ENCODE measurements at places on chromosomes 11 and 22.

DNA sequence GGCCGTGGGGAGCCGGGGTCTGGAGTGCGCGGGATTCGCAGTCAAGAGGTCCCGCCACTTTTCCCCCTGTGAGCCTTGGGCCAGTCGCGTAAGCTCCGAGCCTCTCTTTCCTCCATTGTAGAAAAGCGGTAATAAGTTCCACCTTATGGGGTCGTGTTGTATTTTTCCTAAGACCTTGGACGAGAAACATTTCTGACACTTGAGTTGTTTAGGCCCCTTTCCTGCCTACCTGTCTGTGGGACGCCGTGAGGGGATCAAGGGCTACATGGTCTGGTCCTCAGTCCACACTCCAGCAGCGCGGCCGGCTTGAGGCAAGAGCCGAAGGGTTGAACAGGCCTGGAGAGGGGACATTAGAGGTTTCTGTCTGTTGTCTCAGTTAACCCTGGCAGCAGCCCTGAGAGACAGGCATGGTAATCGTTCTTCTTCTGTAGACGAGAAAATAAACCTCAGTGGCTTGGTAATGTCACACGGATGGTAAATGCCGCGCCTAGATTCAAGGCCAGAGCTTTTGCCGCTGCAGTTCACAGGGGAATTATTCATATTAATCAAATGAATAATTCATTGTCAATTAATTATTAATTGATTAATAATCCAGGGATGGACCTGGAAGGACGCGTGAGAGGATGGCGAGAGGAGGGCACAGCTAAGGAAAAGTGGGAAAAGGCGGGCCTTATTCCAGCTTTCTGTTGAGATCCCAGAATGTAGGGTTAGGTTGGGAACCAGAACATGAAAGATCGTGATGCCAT lies 545 bp downstream of the FEN1 start:
- no peak for DNase-seq

- DNase-seq: no peak
Observed at GRCh38 chr11:86313793-86314192, 11.8 kb downstream of the HIKESHI start.

DNA sequence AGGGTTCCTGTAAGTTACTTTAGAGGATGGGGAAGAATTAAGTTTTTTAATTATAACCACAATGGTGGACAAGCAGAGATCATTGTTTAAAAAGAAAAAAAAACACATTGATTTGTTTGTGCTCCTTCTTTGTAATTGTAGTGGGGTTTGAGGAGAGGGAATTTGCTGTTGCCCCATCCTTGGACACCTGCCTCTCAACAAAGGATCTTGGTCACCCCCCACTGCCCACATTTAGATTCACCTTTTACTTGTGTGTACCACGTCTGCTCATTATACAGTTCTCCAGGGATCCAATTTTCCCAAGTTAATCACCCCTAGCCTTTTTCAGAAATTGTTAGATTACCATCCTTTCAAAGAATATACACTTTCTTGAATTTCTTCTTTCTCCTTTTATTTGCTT lies 53.0 kb downstream of the DNAJC24 start:
- no peak for DNase-seq

GRCh38 chr22:42887523-42888507 lies 30.7 kb upstream of the ARFGAP3 start:
- DNase-seq: no peak

DNA sequence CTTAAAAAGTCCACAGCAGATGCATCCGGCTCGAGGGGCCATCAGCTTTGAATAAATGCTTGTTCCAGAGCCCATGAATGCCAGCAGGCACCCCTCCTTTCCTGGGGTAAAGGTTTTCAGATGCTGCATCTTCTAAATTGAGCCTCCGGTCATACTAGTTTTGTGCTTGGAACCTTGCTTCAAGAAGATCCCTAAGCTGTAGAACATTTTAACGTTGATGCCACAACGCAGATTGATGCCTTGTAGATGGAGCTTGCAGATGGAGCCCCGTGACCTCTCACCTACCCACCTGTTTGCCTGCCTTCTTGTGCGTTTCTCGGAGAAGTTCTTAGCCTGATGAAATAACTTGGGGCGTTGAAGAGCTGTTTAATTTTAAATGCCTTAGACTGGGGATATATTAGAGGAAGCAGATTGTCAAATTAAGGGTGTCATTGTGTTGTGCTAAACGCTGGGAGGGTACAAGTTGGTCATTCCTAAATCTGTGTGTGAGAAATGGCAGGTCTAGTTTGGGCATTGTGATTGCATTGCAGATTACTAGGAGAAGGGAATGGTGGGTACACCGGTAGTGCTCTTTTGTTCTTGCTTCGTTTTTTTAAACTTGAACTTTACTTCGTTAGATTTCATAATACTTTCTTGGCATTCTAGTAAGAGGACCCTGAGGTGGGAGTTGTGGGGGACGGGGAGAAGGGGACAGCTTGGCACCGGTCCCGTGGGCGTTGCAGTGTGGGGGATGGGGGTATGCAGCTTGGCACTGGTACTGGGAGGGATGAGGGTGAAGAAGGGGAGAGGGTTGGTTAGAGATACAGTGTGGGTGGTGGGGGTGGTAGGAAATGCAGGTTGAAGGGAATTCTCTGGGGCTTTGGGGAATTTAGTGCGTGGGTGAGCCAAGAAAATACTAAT lies 1.9 kb downstream of the NEAT1 start:
- no peak for DNase-seq

Measured in stimulated activated CD8-positive, alpha-beta memory T cell treated with anti-CD3 and anti-CD28 coated beads, Interleukin-4, amount 100 ng/mL, for 4 hours (primary cell).